ENCODE measurements at places on chromosomes 3 and 15.

DNA sequence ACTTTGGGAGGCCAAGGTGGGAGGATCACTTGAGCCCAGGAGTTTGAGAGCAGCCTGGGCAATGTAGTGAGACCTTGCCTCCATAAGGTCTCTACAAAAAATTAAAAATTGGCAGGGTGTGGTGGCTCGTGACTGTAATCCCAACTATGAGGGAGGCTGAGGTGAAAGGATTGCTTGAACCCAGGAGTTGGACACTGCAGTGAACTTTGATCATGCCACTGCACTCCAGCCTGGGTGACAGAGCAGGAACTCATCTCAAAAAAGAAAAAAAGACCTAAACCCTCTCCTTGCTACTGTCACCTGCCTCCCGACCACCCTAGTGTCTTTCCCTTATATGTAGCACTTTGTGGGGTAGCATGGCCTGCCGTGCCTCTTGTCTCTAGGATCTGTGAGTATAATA is 23.8 kb upstream of the AQP9 start:
- no peak for DNase-seq

DNA sequence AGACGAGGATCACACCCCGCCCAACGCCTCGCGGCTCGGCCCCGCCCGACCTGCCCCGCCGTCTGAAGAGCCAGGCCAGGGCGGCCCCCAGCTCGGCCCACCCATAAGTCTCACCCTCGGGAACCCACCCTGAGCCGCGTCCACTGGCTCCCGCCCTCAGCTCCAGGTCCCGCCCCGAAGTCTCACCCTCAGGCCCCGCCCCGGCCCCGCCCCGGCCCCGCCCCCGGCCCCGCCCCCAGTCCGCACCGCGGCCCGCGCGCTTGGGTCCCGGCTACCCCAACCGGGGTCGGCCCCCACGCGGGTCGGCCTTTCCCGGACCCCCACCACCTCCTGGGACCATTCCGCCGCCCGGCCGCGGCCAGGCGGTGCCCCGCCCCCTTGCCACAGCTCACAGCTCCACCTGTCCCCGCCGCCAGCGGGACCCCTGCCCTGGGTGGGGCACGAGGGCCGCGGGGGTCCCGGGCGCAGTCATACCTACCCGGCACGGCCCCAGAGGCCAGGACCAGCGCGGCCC is 489 bp downstream of the CSPG5 start:
- no peak for DNase-seq

GRCh38 chr3:194711286-194711685 is 25.6 kb downstream of the FAM43A start:
- DNase-seq: no peak

GRCh38 chr3:80213086-80213485 is 445.3 kb upstream of the ROBO1 start:
- no peak for DNase-seq

DNA sequence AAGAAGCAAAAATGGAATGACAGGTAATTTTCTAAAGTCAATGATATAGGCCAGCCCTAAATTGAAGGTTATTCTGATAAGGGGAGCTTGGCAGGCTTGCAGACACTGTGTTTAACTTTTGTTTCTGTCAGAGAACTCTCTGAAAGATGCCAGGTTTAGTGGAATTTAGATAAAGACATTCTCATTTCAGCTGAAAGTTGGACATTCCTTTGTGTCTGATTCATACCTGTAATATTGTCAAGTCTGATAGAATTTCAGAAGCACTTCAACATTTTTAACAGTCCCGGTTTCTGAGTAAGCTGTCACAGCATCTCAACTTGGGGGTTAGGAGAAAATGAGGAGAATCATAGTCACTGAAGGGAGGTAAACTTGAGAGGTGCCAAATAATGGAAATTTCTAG is 84.0 kb downstream of the DIPK2A start:
- no peak for DNase-seq

GRCh38 chr3:158106766-158107471 is 699 bp upstream of the SHOX2 start:
- no peak for DNase-seq

DNA sequence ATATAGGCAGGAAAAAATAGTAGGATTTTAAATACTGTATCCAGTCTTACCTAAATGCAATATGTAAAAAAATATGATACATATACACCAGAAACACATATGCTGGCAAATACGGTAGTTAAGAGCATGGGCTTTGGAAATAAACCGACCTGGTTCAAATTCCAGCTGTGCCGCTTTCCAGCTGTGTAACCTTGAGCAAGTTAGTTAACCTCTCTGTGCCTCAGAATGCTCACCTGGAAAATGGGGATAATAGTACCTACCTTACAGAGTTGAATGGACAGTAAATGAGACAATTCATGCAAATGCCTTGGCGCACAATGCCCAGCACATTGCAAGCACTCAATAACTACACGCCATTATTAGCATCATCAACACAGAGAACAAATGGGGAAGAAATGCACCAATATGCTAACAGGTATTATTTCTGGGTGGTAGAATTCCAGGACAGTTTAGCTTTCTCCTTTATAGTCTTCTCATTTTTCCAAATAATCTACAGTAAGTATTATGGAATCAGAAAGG is 50.6 kb downstream of the SUMF1 start:
- no peak for DNase-seq

GRCh38 chr3:126113733-126114442 is 30.0 kb upstream of the SLC41A3 start:
- DNase-seq: no peak

GRCh38 chr3:139537795-139538621 is 1.5 kb downstream of the RBP1 start:
- no peak for DNase-seq

- no peak for DNase-seq
Measured at GRCh38 chr3:194306771-194307640, 44.1 kb downstream of the CPN2 start.

GRCh38 chr3:66498687-66499621 is 1.9 kb downstream of the LRIG1 start:
- no peak for DNase-seq

DNA sequence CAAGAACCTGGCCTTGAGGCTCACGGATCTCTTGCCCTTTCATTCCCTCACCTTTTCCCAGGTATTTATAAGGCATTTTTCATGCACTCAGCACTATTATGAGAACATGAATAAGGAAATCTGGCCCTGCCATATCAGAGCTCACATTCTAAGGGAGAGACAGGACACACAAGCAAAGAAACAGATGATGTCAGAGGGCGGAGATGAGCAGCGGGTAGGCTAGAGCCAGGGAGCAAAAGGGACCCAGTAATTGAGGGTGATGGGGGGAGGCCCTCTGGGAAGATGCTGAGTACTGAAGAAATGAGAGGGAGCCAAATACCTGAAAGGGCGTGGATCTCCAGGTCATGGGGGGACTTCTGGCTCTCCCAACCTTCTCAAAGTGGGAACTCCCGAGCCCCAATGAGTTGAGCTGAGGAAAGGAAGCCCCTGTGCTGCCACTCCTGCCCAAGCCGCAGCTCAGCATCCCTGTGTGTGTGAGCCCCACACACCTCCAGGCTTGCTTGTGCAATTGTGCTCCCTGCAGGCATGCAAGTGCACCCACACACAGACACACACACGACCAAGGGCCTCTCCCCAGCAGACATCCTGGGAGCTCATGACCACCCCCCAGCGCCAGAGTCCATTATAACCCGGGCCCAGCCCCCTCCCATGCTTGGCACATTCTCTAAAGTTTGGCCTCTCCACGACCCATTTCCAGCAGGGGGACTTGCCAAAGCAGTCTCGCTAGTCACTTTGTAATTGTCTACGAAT is 81.4 kb upstream of the PXYLP1 start:
- DNase-seq: no peak

DNA sequence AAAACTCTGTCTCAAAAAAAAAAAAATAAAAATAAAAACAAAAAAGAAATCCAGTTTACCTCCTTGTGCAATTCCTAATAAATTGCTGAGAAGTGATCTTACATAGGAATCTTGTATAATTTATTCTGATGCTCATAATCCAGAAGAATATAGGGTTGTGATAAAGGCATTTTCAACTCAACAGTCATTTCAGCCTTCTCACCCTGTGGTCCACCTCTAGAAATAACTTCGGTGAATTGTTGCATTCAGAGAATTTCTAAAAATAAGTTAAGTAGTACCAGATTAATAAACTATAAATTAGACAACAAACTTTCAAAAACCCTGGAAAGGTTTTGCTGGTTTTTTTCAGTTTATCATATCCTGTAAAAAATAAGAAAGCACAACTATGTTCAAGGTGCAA is 20.2 kb downstream of the RAF1 start:
- DNase-seq: no peak

- no peak for DNase-seq
Measured at GRCh38 chr15:35530698-35531097, 15.3 kb downstream of the DPH6 start.

- no peak for DNase-seq
Measured at GRCh38 chr3:32009101-32009500, 27.6 kb downstream of the ZNF860 start.

- DNase-seq: no peak
Measured at GRCh38 chr3:167450195-167450594, 23.6 kb downstream of the SERPINI2 start.

GRCh38 chr3:150077581-150078247 is 107.0 kb upstream of the PFN2 start:
- no peak for DNase-seq

DNA sequence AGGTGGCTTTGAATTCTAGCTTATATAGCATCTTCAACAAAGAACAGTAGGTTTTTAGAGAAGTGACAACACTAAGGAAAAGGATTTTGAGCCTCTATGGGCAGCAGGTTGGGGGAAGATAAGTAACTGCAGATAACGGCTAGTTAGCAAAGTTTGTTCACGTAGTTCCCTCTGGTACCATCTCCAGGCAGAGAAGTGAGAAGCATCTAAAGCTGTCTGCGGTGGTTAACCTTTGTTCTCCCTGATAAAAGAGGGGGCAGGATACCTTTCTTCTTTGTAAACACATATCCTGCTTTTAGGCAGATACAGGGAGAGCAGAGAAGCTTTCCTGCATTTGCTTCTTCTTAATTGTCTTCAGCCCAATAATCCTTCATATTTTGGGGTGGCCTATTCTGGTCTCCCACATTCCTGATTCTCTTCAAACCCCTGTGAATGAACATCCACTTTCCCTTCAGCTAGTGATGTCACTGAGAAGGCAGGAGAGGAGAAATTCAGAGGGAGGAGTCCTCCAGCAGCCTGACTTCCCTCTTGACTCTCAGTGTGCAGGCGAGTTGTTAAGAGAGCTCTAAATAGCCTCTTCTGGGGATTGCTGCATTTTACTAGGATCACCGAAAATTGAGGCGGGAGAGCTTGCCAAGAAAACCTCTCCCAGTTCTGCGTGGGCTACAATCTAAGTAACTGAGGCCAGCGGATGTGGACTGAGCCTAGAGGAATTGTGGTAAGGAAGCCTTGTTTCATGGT is 393.7 kb upstream of the C2CD4B start:
- no peak for DNase-seq

GRCh38 chr3:10185804-10186762 is 21.4 kb downstream of the IRAK2 start:
- no peak for DNase-seq

- no peak for DNase-seq
Measured at GRCh38 chr3:42876940-42877720, 1.5 kb upstream of the CYP8B1 start.
